ENCODE measurements at places on chromosomes 1 and 21.

DNA sequence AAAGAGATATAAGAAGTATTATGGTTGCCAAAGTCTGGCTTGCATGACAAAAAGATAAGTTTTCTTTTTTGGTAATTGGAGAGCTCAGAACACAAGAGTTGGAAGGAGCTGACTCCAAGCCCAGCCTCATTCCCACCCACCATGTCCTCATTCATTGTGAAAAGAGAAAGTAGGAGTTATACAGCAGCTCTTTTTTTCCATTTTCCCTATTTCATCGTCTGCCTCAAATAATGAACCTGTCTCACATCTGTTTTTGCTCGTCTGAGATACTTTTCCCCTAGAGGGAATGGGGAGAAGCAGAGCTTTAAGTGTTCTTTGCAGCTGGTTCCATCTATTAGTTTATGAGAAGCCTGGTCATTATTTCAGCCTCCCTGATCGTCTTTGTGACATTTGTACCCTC, 34.7 kb downstream of the AGT start:
- DNase-seq, result no peak

GRCh38 chr1:66925944-66926343, 1.2 kb downstream of the MIER1 start:
- DNase-seq, result no peak

DNA sequence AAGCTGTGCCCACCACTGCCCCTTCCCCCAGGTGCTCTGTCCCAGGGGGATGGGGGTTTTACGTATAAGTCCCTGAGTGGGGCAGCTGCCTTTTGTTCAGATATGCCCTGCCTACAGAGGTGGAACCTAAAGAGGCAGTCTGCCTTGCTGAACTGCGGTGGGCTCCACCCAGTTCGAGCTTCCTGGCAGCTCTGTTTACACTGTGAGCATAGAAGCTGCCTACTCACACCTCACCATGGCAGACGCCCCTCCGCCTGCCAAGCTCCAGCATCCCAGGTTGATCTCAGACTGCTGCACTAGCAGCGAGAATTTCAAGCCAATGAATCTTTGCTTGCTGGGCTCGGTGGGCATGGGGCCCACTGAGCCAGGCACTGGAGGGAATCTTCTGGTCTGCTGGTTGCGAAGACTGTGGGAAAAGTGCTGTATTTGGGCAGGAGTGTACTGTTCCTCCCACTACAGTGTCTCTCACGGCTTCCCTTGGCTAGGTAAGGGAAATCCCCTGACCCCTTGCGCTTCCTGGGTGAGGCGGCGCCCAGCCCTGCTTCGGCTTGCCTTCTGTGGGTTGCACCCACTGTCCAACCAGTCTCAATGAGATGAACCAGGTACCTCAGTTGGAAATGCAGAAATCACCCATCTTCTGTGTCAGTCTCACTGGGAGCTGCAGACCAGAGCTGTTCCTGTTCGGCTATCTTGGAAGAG, 17.6 kb upstream of the RWDD3 start:
- no peak for DNase-seq

- DNase-seq, result no peak
Measured at GRCh38 chr1:1939296-1940122, 20.4 kb upstream of the TMEM52 start.

DNA sequence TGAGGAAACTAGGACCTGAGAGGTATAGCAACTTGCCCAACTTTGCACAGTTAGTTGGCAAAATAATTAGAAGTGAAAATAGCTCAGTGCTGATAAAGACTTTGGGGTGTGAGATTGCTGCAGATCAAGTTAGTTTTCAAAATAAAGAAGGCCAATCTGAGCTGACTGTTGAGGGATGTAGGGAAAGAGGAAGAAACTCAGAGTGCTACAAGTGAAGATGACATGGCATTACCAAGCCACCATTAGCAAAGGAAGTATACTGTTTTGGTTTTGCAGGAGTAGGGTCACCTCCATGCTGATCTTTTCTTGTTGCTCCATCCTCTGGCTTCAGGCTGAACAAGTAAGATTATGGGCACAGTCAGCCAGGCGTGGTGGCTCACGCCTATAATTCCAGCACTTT, 78.7 kb upstream of the ADAM30 start:
- DNase-seq, result no peak

GRCh38 chr1:68969441-68969840, 472.6 kb upstream of the DEPDC1 start:
- DNase-seq, result no peak

DNA sequence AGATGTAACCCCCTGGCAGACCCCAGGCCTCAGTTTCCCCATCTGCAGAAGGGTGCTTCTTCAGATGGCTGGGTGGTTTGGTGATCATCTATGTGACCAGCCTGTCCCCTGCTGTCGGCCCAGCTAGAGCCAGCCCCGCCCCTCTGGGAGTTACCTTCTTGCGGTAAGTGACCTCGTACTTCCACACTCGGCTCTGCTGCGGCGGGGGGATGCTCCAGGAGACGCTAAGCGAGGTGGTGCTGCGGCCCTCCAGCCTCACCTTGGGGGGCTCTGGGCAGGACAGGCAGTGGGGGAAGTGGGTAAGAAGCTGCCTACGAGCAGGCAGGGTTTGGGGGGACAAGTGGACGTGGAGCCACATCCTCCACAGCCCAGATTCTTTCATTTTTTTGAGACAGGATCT, 20.4 kb downstream of the EPHA2 start:
- no peak for DNase-seq

DNA sequence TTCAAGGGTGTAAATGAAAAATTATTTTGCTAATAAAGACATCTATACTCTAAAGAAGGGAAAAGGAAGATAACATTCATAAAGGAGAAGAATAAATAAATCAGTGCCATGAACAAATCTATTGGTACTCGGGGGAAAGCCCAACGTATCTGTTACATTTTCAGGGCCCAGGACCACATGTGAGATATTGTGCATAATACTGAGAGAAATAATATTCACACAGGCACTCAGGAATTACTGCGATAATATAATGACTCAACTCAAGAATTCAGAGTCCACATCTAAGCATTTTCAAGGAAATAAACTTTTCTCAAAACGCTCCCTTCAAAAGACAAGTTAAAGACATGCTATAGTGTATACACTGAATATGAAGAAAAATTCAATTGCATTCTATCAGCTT, 108.8 kb downstream of the SMYD2 start:
- no peak for DNase-seq

Data from stimulated activated CD4-positive, alpha-beta T cell treated with anti-CD3 and anti-CD28 coated beads, Interleukin-12 subunit alpha, Interleukin-12 subunit beta, amount 100 ng/mL, for 24 hours (primary cell).